Urinary bladder (tissue), 4 donors: ENCODE measurements at places on chromosomes 1 and 21. TPM values are rescaled to one million over a fixed set of nuclear protein-coding genes. Genes with fewer than 3 reads are reported as not detected.

DNA sequence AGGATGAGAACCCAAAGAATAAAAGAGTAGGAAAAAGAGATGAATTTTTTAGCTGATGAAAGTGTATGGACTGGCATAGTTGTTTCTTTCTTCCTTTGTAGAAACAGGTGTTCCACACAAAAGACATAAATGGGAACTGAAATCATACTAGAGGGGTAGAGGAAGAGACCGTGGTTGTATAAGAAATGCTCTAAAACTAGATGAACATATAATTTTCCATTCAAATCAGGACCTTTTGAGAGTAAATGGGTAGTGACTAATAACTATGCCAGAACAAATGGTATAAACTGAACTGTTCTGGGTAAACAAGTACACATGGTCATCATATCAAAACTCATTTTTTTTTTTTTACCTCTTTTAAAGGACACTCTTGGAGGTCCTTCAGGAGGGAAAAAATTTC is 344.2 kb downstream of the VAV3 start:
- DNase-seq = no peak

DNA sequence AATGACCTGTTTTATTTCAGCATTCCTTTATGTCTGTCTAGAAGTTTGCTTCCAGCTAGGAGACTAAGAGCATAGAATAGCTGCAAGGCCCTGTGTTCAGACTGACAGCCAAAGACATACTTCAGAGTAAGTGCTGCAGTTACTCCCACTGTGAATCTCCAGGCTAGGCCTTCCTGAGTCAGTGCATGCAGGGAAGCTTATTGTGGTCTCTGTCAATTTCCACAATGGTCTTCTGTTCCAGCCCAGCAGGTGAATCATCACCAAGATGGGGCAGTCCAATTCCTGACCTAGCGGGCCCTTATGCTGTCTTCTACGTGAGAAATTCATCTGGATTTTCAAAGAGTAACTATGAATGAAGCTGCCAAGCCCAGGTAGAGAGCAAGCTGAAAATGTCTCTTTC is 146.3 kb upstream of the C8B start:
- DNase-seq = no peak

- DNase-seq = no peak
Measured at GRCh38 chr1:186183970-186184628, 191.0 kb downstream of the TPR start.

DNA sequence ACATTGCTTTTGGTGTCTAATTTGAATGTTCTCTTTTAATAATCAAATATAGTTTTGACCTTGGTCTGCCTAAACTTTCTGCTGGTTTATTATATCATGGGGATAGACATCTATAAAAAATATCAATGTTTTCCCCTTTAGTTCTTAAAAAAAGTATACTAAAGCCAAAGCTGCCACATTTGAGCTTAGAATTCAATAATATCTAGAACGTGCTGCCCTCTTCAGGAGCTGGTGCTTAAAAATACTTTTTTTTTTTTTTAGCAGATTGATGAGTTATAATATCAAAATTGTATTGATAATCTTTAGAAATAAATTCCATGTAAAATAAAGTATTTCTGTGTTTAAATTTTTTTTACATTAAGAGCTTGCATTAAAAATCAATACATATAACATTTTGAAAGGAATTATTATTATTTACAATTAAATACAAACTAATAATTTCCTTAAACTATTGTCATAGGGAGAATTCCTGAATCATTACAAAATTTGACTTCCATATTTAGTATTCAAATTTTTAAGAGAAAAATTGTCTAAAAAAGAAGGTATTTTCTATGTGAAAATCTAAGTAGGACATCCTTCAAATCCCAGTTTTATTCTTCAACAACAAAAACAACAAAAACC is 40.1 kb upstream of the ADGRL2 start:
- no peak for DNase-seq

DNA sequence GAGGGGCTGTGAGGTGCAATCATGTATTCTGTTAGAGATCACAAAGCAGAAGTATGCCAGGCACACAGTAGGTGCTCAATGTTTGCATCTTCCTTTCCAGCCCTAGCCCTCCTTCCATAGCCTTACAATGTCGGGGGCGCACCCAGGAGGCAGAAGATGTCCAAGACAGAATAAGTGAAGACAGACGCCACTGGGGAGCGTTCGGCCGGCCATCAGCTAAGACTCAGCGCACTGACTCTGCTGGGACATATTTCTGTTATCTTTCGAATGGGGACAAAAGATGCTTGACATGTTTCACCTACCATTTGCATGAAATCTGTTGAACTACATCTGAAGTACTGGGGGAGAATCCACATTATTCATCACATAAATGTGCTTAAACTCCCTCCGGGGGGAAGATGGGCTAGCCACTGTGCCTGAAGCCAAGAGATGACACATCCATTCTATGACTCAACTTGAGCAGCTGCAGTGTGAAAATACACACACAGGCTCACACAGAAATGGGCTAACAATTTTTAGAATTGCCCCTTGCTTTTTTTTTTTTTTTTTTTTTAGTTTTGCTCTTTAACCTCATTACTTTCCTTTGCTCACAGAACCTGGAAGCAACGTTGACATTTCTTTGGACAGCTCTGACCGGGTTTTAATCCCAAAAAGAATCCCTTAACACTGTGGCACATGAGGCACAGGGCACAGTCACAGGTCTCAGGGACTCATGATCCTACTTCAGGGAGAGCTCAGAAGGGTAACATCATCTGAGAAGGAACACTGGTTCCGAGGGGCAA is 7.9 kb downstream of the TIAM1 start:
- no peak for DNase-seq

Gene ELAPOR1
- total RNA-seq = 0.74 TPM

GRCh38 chr1:33332357-33332789 is 11.5 kb upstream of the A3GALT2 start:
- DNase-seq = no peak

Gene PYHIN1
- total RNA-seq = 0.69 TPM

- DNase-seq = no peak
Measured at GRCh38 chr1:112060261-112060660, 70.8 kb upstream of the KCND3 start.

Gene AMY1A
- total RNA-seq = not detected

Gene RAB42
- total RNA-seq = 6.1 TPM

DNA sequence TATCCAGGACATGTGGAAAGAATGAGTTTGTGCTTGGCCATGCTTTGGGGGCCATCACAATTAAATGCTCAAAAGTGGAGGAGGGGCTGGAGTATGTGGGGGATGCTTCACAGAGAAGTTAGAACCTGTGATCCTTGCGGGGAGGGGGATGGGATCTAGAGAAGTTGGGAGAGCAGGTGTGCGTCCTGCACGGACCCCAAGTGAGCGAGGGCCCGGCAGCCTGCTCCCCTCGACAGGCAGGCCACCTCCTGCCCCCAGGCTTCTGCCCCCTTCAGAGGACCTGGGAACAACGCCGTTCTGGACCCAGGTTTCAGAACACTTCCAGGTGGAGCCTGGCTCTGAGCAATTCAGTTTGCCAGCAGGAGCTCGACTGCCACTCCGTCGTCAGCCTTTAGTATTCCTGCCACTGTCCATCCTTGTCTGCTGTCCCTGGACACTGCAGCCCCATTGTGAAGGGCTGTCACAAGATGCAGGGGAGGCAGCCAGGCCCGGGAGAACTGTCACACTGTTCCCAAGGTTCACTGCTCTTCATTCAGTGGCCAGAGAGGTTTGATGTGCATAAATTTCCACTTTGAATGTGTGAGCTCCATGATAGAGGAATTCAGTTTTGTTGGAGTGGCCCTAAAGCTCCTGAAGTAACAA is 112.2 kb downstream of the DHRS3 start:
- DNase-seq = no peak

Gene CHIA
- total RNA-seq = not detected

Gene AVPR1B
- not detected for total RNA-seq

Gene RGS4
- total RNA-seq = 26.0 TPM

GRCh38 chr1:58454385-58454784 is 92.1 kb downstream of the OMA1 start:
- DNase-seq = no peak

- DNase-seq = no peak
Measured at GRCh38 chr1:27816921-27817630, 13.5 kb upstream of the PPP1R8 start.

GRCh38 chr1:214824763-214825162 is 221.8 kb downstream of the CENPF start:
- DNase-seq = no peak

DNA sequence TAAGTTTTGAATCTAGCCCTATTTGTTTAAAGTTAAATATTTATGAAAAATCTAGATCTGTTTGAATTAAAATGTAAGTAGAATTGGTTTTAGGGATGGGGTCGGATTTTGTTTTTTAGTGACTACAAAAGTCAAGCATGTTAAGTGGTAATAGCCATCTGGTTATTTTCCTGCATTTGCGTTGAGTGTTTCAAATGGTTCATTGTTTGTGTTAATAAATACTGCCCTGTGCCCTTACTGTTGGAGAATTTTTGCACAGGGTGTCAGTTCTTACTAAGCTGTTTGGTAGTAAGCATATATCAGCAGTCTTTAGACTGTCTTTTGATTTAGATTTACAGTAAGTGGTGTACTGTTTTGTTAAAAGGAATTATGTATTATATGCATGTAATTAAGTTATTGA is 46.1 kb upstream of the TARS2 start:
- DNase-seq = no peak

DNA sequence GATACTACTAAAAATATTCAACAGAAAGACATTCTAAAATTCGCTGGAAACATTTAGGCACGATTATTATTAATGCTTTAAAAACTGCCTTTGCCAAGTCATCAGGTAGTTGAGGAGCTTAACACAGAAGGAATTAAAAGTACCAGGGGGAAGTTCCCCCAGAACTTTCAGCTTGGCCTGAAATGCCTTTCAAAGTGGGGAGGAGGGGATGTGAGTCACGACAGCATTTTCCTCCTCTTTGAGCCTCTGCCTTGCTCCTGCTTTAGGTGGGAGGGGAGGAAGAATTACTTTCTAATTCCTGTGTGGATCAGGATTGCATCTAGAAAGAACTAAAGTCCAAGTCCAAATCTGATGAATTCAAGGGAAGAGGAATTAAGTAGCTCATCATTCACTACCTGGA is 183.7 kb downstream of the CLIC6 start:
- no peak for DNase-seq
